Activated T-helper 2 cell treated with anti-CD3 and anti-CD28 coated beads, Interferon-gamma antibody, Interleukin-2, Interleukin-4, amounts not matched to agents 10 μg/mL and 5 μg/mL and 100 μg/mL, durations not matched to agents 14 hours and 24 hours and 36 hours (primary cell): ENCODE measurements at places on chromosomes 5 and 9. TPM values are rescaled to one million over a fixed set of nuclear protein-coding genes. Genes with fewer than 3 reads are reported as not detected.

The TCF7 gene
- total RNA-seq: 8.4 and 10.0 TPM in 2 replicates

- DNase-seq: no peak
These were observed 13.2 kb downstream of the OR2K2 start for GRCh38 chr9:111316796-111317195.

DNA sequence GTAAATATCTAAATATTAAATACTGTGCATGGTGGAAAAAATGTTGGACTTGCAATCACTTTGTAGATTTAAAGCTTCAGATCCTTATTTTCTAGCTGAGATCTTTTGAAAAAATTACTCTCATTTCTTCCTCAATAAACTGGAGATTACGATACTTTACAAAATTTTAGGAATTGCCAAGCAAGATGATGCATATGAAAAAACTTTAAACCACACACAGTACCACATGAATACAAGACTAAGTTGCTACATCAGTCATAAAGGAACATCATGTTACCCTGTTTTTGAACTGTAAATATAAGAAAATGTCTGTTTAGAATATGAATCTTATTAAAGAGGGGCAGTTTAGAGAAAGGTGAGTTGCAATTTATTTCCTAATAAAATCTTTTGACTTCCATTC, 703.6 kb upstream of the NUDT12 start:
- no peak for DNase-seq

- no peak for DNase-seq
These were observed 1.1 kb upstream of the ADAMTSL1 start for GRCh38 chr9:18472841-18473251.

- no peak for DNase-seq
These were observed 97.9 kb upstream of the LPAR1 start for GRCh38 chr9:111136180-111136579.

GRCh38 chr5:103347716-103348423, 89.3 kb downstream of the MACIR start:
- no peak for DNase-seq

GRCh38 chr5:19536387-19536786, 451.6 kb downstream of the CDH18 start:
- no peak for DNase-seq
